Suprapubic skin (tissue), 4 donors: ENCODE measurements at places on chromosomes 12 and 14. TPM values are rescaled to one million over a fixed set of nuclear protein-coding genes. Genes with fewer than 3 reads are reported as not detected.

TCL1B gene
- total RNA-seq = not detected

HEBP1 gene
- total RNA-seq = 34.2 TPM

LRRC74A gene
- not detected for total RNA-seq

SPTB gene
- 0.44 TPM for total RNA-seq

INTS13 gene
- 18.5 TPM for total RNA-seq

- DNase-seq = no peak
Observed at GRCh38 chr12:124677552-124678356, 110.3 kb upstream of the NCOR2 start.

GRCh38 chr14:37131205-37131604 is 41.2 kb downstream of the SLC25A21 start:
- no peak for DNase-seq

DNA sequence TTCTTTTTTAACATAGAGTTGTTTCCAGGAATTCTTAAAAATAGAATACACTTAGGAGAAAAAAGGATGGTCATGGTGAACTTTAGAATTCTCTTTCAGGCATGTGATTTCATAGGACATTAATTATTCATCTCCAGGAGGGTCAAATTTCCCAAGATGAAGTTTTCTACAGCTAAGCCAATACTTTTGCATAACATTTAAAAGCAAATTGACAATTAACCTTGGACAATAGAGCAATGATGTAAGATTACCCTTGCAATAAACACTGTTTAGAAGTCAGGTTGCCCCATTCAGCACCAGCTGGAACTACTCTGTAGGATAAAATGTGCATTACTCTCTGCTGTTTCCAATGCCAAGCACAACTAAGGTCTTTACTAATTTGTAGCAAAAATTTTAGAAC is 49.5 kb downstream of the SIX1 start:
- no peak for DNase-seq

- DNase-seq = no peak
Observed at GRCh38 chr14:60348211-60348610, 99.2 kb downstream of the PPM1A start.

DNA sequence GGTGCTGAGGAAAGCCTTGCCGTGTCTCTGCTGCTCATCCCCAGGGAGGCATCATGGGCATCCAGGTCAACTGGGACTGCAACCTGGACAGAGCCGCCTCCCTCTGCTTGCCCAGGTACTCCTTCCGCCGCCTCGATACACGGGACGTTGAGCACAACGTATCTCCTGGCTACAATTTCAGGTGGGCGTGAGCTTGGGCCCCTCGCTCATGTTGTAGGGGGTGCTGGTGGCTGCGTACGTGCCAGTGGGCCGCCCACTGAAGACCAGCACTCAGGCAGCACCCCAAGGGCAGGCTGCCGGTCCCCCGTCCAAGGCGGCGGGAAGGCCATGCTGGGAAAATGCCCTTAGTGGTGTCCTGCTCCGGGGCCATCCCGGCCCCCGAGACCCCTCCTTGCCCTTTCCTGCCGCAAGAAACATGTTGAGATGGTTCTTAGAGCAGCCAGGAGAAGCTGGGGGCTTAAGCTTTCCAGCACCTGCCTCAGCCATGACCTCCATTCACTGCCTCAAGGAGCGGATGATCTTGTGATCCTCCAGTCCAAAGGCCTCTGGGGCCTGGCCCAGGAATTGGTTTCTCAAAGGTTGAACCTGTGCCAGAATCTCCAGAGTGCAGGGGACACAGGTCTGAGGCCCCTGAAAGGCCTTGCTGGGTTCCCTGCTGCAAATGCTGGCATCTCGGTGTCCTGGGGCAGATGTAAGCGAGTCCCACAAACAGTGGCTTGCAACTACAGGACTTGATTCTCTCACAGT is 19.2 kb downstream of the P2RX4 start:
- DNase-seq = no peak

DNA sequence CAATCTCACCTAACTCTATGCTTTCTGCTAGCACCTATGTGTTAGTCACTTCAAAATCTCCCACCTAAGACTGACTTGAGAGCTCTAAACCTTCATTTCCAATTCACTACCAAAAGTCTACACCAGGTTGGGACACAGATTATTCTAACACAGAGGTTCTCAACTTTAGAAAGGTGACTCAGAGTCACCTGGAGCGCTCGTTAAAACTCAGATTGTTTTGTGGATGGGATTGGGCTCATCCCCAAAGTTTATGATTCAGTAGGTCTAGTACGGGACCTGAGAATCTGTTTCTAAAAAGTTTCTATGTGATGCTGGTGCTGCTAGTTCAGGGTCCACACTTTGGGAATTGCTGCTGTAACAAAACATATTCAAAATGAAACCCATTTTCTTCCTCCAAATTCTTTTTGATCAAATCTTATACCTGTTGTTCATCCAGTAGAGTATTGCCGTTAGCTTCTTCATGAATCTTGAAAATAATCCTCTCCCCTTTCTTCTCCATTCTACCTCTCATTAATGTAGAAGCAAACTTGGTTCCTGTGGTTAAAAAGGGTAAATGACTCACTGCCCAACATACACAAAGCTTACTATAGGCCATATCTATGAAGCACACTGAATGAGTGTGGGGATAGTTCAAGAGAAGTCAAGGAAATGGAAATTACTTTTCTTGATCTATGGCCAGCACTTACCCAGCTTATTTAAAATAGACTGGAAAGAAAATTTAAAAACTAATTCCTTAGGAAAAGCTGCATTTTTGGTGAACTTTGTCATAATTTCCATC is 206.7 kb downstream of the KIF21A start:
- DNase-seq = no peak

DNA sequence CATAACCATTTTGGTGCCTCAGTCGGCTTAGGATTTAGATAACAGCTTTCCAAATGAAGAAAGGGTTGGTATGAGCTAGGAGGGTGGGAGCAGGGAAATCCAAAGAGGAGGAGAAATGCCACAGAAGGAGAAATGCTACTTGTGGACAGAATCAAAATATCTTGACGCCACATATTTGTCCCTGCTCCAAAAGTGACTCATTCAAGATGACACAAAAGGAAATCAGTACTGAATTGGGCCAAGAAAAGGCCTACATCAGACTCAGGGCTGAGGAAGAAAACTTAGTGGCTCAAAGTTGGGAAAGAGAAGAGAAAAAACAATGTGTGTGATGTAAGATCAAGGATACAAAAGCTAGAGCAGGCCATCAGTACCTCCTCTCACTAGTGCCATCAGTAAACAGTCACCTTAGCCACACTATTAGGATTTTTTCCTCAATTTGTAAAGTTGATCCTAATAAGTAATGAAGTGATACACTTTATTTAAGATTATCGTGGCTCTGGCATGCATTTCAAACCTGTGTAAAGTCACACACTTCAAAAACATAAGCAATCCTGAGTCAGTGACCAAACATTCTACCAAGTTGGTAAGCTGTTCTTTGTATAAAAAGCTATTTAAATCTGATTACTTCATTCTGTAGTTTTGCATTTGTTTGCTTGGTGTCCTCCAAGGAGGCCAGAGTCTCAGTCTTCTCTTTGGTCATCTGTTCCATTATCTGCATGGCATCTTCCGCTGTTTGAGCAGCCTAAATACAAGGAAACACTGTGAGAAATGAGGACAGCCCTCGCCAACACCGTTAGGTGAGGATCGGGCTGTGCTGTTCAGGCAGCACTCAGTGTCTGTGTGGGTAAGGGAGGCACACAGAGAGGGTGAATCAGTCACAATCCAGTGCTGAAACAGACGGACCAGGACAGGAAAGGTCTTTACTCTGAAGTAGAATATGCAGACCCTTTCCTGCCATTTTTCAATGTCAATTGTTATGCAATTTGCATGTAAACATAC is 52.6 kb upstream of the VPS33A start:
- no peak for DNase-seq

DNA sequence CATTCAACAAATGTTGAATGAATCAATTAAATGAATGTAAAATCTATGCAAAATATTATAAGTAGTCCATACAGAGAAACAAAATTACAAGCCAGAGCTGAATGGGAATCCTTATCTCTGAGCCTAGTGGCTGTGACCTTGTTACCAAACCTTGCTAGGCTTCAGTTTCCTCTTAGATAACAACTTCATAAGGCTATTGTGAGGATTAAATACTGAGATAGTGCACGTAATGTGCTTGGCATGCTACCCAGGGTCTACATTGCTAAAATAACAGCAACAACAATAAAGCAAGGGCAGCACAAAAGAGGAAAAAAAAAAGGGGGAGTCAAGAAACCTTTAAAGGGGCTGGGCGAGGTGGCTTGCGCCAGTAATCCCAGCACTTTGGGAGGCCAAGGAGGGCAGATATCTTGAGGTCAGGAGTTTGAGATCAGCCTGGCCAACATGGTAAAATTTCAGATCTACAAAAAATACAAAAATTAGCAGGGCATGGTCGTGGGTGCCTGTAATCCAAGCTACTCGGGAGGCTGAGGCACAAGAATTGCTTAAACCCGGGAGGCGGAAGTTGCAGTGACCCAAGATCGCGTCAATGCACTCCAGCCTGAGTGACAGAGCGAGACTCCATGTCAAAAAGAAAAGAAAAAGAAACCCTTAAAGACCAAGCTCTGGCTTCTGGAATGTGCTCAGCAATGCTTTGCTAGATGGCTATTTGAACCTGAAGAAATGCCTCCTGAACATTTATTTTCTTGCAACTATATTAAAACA is 14.1 kb downstream of the STAB2 start:
- DNase-seq = no peak

DNA sequence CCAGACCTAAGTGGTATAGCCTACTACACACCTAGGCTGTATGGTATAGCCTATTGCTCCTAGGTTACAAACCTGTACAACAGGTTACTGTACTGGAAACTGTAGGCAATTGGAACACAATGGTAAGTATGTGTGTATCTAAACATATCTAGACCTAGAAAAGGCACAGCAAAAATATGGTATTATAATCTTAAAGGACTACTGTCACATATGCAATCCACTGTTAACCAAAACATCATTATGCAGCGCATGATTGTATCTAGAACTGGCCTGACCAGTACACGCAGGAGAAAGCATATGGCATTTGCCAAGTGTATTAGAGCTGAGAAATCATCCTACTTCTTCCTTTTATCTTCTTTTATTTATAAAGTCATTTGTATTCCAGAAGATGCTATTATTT is 75.5 kb downstream of the SLC8A3 start:
- DNase-seq = no peak

DNA sequence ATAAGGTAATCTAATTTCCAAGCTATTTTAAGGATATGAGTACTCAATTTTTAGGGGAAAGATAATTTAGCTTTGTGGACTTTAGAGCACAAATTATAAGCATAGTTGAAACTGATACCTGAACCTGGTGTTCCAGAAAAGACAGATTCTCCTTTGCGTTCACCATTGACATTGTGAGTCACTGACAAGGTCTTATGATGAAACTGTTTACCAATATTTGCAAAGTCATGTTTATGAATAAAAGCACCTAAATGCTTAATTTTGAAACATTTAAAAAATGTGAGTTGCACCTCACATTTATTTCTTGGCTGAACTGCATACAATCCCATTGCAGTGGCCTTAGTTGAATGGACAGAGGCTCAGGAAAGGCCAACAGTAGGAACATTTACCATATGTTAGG is 3.9 kb downstream of the BCAT1 start:
- no peak for DNase-seq

GRCh38 chr12:13074396-13075117 is 28.9 kb downstream of the GSG1 start:
- no peak for DNase-seq

- DNase-seq = no peak
Observed at GRCh38 chr12:12997156-12997555, 2.9 kb downstream of the HEBP1 start.

GRCh38 chr12:50047693-50048250 is 9.6 kb upstream of the ASIC1 start:
- DNase-seq = no peak

DNA sequence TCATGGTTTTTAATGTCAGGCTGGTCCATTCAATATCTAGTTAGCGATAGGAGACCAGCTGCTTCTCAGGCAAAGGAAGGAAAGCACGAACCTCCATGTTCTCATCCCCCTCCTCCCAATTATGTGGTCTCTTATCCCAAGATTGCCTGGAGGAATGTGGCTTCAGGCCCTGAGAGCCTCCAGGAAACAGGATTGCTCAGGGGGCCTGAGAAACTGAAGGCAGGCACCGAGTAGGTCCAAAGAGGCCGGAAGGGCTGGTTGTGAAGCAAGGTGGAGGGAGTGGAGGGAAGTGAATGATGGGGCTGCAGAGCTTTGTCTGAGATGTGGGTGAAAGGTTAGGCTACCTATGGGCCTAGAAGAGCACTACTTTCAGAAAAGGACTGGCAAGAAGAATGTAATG is 188.2 kb upstream of the DDHD1 start:
- no peak for DNase-seq

DNA sequence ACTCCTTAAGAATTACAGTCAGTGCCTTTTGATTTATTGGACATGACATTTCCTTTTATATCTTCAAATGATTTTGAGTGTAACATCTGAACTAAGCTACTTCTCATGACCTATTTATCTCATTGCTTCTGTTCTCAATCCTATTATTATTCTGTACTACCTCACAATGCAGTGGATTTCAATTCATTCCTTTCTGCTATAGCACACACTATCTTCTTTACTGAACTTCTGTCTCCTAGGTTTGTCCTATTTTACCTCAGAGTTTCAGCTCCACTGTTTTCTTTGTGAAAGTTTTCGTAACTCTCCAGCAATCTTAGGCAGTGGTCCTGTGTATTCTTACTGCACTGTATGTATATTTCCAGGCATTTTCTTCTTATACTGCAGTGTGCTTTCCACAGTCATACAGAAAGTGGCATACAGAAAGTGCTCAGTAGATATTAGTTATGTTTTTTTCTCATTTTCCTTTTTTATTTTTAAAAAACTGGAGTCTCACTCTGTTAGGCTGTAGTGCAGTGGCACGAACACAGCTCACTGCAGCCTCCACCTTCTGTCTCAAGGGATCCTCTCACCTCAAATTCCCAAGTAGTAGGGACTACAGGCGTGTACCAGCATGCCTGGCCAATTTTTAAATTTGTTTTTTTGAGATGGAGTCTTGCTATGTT is 368.6 kb upstream of the RGS6 start:
- no peak for DNase-seq
